ENCODE measurements at places on chromosomes 4 and X. TPM values are rescaled to one million over a fixed set of nuclear protein-coding genes. Genes with fewer than 3 reads are reported as not detected.

- DNase-seq = no peak
Observed at GRCh38 chrX:38220024-38220414, 652 bp downstream of the SRPX start.

- DNase-seq = no peak
Observed at GRCh38 chrX:54447461-54447860, 7.3 kb downstream of the TSR2 start.

- DNase-seq = no peak
Observed at GRCh38 chr4:56613101-56613862, 67.8 kb downstream of the HOPX start.

DNA sequence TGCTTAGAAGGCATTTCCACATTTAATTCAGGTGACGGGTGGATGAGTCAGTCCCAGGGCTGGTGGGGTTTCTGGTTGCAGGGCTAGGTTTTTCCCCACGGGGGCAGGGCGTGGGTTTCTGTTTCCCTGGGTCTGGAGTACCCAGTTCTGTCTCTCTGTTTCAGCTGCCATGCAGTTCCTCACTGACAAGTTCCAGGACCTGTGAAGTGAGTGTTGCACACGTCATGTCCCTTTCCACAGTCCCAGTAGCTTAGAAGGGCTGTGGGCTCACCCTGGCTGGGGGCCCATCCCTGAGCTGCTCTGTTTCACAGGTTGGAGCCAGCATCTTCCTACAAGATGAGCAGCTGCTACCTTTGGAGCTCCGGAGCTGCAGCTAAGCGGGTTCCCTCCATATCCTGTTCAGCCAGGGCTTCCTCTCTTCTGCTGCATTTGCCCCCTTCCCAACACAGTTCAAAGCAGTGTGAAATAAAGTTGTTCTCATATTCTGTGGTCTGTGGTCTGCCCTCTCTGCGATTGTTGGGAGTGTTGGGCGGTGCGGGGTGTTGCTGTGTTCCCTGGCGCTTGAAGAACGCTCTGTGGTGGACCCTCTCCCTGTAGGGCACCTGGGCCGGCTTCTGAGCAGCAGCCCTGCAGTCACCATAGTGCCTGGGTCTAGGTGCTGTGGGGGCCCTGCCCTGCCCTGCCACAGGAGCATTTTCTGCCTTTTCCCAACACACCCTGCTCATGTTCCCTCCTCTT, 3.9 kb downstream of the LOC101059915 start:
- DNase-seq = no peak

- DNase-seq = peak; percentile 12
Observed at GRCh38 chrX:1134976-1135375, 77.5 kb downstream of the CRLF2 start.

WDFY3 gene
- 136 TPM for total RNA-seq

SCML2 gene
- total RNA-seq = 1.2 TPM

HOPX gene
- 24.1 TPM for total RNA-seq

DRD5 gene
- total RNA-seq = not detected

Measured in ureter (tissue), 1 donor.